Heart left ventricle (tissue), 16 donors: ENCODE measurements at places on chromosomes 2 and 18.

GRCh38 chr2:232183279-232183678 lies 195.3 kb upstream of the ALPP start:
- DNase-seq = no peak

GRCh38 chr2:177165721-177166711 lies 46.6 kb upstream of the HNRNPA3 start:
- peak; percentile 18 for DNase-seq

DNA sequence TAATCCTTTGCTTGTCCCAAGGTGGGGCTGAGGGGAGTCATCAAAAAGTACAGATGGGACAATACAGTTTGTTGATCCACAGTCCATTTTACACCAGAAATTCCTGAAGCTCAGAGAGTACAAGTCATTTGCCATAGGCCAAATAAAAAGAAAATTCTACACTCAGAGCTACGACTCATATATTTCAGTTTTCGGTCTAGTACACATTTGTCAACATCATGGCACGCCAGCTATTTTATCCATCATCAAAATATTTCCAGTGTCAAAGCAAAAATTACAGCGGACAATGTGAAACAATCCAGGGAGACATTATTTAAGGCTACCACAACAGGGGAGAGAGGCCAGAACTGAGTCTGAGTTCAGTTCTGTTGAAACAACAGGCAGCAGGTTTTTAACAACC lies 587.5 kb upstream of the DSEL start:
- DNase-seq = no peak

DNA sequence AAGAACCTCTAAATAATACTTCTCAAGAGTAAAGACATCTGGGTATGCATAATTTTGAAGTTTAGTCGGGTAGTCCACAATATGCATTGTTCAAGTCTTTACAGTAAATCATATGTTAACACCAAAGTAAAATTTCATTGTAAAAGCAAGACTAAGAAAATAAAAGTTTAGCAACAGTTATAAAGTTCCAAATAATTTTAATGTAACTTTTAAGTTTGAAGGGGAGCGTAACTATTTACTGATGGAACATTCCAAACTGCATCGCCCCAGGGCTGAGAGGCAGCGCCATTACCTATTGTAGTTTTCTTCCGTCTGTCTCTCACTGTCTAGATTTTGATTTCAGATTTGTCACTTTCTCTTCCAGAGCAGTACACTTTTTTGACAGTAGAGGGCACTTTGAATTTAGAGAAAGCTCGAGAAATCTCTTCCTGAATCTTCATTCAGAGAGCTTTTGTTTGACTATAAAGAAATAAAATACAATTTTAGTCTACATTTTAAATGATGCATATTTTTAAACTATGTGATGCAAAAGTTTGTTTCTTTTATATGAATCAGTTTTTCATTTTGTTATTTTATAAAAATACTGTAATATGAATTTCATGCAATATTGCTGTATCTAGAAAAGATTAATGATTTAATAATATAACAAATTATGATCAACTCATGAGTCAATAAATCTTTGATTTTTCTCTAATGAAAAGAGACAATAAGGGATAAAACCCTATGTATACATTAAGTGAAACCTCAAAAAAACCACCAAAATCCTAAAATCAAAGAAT lies 389.8 kb downstream of the FIGN start:
- DNase-seq = peak; percentile 10

DNA sequence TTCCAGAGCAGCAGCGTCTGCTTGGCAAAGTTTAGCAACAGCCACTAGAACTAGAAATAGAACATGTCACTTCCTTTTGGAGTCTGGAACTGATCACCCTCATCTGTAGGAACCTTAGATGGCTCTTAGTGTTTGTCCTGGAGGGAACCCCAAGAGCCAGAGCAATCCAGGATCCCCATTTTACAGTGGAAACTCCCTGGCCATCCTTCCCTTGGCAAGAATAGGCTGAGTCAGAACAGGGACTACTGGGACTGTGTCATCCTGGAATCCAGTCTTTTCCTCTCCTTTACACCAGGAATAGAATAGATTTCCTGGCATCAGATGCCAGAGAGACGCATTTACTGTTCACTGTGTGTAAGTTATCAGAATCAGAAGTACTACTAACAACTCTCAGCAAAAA lies 33.2 kb upstream of the GRHL1 start:
- no peak for DNase-seq
